ENCODE measurements at places on chromosomes 5 and 9.

DNA sequence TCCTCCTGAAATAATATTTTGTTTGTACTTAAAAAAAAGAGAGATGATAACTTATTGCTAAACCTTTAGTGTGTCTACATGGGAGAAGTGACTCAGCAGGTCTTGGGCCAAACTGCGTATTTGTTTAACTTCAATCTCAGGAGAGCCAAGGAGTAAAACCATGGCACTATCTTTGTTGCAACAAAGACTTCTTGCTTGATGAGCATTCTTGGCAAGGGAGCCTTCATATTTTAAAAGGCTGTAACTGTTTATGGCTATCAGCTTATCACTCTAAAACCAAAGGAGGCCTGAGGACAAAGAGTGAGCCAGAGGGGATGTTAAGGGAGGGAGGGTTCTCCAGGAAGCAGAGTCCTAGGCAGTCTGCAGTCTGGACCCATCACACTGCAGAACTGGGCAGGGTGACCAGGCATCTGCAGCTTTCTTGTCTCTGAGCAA is 216.2 kb upstream of the S1PR3 start:
- DNase-seq = no peak

- peak; percentile 40 for DNase-seq
Observed at GRCh38 chr5:36152324-36153297, 700 bp downstream of the SKP2 start.

DNA sequence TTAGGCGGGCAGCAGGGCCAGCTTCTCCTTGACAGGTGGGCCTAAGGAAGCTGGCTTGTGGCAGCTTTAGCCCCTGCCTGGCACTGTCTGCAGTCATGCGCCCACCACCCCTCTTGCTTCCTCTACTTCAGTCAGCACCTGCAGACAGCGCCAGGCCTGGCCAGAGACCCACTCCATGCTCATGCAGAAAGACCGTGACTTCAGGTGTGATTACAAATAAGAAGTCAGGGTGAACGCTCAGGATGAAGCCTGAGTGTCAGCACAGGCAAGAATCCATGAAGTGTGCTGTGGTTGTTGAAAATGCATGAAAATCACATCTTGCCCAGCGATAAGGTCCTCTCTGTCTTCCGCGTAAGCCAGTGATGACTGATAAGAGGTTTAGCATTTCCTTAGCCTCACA is 3.4 kb downstream of the CSF2 start:
- no peak for DNase-seq

- peak; percentile 53 for DNase-seq
Observed at GRCh38 chr5:131532031-131532640, 102.9 kb downstream of the RAPGEF6 start.

GRCh38 chr9:130199605-130200004 is 27.4 kb downstream of the NCS1 start:
- DNase-seq = peak; percentile 23

- no peak for DNase-seq
Observed at GRCh38 chr5:6488021-6488420, 39.4 kb downstream of the UBE2QL1 start.
